Stimulated activated CD8-positive, alpha-beta memory T cell treated with anti-CD3 and anti-CD28 coated beads, Interleukin-4, amount 100 ng/mL, for 48 hours (primary cell): ENCODE measurements at places on chromosomes 12 and 14.

DNA sequence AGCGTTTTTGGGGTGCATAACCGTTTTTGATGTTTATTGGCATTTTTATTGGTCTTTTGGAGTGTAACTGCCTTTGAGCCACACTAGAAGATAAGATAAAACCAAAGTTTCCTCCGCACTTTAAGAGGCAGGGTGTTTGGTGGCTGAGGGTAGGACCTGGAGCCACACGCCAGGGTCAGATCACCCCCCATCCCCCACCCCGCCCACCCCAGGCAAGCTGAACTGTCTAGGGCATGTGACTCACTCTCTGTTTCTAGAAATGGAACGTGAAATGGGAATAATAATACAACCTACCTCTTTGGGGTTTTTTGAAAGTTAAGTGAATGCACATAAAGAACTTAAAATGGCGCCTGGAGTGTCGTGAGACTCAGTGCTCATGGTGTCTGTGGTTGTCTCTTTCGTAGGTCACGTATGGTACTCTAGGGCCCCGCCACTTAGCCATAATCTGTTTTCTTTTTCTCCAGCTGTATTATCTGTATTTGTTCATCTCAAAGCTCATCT is 56.0 kb downstream of the PPP2R5C start:
- DNase-seq, result peak; percentile 57

DNA sequence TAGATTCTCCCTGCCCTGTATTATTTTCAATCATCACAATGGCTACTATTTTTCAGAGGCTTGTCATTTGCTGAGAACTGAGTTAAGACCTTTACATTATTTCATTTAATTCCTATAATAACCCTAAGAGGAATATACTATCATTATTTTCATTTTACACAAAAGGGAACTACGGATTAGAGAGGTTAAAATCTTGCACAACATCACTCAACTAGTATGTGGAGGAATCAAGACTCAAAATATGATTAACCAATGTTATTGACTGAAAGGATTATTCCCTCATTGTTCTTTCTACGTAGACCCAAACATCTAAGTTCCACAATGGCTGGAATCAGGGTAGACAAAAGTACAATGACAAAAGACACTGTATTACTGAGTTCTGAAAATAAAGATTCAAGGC is 45.0 kb downstream of the GPR65 start:
- DNase-seq, result no peak

GRCh38 chr14:76050797-76051392 is 65.3 kb downstream of the IFT43 start:
- DNase-seq, result peak; percentile 74

DNA sequence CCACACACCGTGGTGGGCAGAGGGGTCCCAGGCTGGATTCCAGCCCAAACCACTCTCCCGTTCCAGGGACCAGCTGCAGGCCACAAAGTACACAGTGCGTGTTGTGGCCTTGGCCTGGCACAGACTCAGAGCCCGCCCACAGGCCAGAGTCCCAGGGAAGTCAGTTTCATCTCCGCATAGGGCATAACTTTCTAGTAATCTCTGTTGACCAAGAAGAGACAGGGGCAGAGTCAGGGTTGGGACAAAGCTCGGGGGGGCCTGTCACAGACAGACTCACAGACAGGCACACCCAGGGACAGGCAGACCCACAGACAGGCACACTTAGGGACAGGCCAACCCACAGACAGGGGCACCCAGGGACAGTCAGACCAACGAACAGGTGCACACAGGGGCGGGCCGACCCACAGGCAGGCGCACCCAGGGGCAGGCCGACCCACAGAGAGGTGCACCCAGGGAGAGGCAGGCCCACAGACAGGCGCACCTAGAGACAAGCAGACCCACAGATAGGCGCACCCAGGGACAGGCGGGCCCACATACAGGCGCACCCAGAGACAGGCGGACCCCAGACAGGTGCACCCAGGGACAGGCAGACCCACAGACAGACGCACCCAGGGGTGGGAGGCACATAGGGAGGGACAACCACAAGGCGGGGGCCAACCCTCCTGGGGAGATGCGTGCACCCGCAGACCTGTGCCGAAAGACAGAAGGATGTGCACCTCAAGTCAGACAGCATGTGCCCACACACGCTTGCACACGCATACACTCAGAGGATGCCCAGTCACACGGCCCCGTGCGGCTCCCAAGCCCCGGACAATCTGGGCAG is 323.3 kb upstream of the RTL1 start:
- no peak for DNase-seq

- no peak for DNase-seq
These were observed 4.3 kb upstream of the FGD4 start for GRCh38 chr12:32395026-32395425.

- DNase-seq, result peak; percentile 45
These were observed 15.6 kb downstream of the SMUG1 start for GRCh38 chr12:54173066-54173726.

DNA sequence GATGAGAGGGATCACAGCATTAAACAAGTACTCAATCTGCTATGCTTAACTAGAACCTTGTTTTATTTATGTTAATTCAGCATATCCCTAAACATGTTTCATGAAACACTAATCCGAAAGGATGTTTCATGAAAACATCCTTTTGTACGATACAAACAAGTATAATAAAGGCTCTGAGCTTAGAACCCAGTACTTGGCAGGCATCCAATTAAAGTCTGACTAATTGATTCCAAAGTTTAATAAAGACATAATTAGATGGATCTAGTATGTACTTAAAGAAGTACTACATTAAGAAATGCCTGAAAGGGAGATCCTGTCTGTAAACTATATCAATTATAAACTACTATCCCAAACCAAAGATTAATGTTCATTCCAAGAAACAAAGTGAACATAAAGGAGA is 51.8 kb downstream of the SCAF11 start:
- no peak for DNase-seq

GRCh38 chr12:56188131-56188777 is 1.0 kb downstream of the SMARCC2 start:
- no peak for DNase-seq

- DNase-seq, result no peak
These were observed 694 bp upstream of the DIABLO start for GRCh38 chr12:122226366-122227125.

GRCh38 chr14:51789114-51789513 is 71.3 kb upstream of the GNG2 start:
- DNase-seq, result no peak

- DNase-seq, result no peak
These were observed 8.1 kb downstream of the TMEM260 start for GRCh38 chr14:56587701-56588100.

DNA sequence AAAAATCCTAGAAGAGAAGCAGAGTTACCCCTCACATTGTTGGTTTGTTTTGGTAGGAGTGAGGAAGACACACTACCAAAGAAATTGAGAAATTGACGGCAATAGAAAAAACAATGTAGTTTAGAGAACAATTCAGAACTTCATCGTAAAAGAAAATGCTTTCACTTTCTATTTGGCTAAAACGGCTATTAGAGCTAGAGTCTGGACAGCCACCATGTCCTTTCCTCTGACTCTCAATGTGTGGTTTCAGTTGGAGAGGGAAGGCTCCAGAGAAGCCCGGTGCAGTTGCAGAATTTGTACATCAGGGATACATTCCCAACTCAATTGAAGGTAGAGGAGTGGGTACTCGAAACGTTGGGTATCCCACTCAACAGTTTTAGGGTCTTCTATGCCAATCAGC is 535.3 kb downstream of the GALC start:
- no peak for DNase-seq

- no peak for DNase-seq
These were observed 136.5 kb downstream of the HMGA2 start for GRCh38 chr12:65960820-65961189.

- no peak for DNase-seq
These were observed 481.2 kb upstream of the SYT1 start for GRCh38 chr12:78383414-78383813.

DNA sequence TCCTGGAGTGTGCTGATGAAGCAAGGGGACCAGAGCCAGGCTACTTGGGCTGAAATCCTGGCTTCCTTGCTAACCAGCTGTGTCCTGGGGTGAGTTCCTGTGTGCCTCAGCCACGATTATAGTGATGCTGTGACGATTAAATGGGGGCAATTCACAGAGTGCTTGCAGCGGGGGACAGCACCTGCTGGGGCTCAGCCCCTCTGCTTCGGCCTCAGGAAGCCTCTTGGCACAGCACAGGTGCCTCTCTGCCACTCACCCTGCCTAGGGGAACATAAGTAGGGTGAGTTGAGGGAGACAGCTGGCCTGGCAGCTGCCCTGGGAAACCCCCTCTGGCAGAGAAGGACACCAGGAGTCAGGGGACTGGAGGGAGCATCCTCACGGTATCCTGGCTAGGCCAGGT is 9.4 kb downstream of the KRT80 start:
- no peak for DNase-seq

- no peak for DNase-seq
These were observed 107.7 kb downstream of the SLC38A1 start for GRCh38 chr12:46160981-46161690.

GRCh38 chr12:20547816-20548575 is 147.1 kb upstream of the SLCO1C1 start:
- DNase-seq, result no peak

- peak; percentile 49 for DNase-seq
These were observed 21.0 kb downstream of the RPGRIP1 start for GRCh38 chr14:21300892-21301291.

DNA sequence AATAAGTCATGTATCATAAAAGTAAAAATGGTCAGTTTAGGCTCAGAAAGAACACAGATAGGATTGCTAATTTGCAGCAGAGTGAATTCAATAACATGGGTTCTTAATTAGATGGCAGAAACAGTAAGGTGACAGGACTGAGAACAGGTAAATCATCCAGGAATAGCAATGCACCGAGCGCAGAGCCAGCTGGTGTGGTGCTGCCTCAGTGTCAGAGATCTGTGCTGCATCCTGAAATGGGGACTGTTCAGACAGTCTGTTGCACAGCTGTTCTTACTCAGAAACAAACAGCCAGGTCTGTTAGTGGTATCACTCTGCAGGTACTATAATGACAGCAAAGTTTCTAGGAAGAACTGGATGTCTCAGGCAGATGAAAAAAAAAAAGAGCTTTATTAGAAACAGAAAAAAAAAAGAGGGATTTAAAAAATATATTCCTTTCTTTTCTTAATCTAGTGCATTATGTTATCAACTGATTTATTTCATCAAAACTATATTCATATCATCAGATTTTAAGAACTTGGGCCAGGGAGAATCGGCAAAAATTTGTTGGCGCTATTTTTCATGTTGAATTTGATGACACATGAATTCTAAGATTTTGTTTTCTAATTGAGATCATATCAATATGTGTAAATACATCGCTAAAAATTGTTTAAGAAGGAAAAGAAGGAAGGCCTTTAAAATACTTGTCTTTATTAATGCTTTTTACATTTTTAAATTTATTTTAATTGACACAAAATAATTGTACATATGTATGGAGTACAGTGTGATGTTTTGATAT is 501.8 kb downstream of the PRKD1 start:
- no peak for DNase-seq

GRCh38 chr12:10075451-10075850 is 23.3 kb downstream of the CLEC1A start:
- DNase-seq, result no peak

DNA sequence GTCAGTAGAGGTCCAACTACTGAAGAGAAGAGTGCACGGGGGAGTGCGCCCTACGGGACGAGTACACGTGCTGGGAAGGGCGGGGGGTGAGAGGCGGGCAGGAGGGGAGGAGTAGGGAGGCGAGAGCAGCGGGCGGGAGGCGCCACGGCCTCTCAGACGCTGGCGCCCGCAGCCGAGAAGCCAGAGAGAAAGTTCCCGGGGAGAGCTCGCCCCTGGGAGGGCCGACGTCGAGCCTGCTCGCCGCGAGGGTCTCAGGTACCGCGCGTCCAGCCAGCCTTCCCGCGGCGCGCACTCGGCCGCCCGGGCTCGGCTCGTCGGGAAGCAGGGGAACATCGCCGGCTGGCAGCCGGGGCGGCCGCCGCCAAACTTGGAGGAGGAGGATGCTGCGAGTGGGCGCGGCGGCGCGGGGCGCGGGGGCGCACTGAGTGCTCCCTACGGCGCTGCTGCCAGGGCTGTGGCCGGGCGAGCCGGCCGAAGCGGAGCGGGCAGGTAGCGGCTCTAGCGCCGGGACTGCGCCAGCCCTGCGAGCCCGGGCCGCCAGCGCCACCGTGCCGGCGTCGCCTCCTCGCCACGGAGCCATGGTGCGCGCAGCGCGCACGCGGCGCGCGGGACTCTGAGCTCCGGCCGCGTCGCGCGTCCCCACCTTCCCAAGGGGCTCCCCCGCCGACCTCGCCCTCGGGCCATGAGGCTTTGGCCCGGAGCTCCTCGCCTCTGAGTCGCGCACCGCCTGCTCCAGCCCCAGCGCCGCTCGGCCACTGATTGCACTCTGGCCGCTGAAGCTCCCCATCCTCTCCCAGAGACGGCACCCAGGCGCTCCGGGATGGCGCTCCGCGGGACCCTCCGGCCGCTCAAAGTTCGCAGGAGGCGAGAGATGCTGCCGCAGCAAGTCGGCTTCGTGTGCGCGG is at the start of gene SLC24A4:
Gene SLC24A4 (plus strand): TSS at position 155 of the 905 bp plus-strand sequence. CDS start 666 bp downstream, at position 821.
- no peak for DNase-seq

DNA sequence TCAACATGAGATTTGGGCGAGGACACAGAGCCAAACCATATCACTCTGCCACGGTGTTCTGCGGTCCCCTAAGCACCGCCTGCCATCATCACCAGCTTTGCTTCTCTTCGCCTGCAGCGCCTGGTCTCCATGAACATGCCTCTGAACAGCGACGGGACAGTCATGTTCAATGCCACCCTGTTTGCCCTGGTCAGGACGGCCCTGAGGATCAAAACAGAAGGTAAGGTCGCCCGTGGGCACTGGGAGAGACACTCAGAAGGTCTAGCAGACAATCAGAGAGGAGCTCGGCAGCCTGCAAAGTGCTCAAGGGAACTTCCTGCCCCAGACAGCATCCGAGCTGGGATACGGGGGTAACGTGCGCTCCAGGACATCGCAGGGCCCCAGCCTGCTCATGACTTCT is 126.0 kb upstream of the FKBP4 start:
- DNase-seq, result no peak

GRCh38 chr14:74257078-74257940 is 18.1 kb downstream of the VSX2 start:
- peak; percentile 78 for DNase-seq

GRCh38 chr12:38934078-38934584 is 28.7 kb upstream of the CPNE8 start:
- no peak for DNase-seq

- no peak for DNase-seq
These were observed 25.5 kb downstream of the SERPINA11 start for GRCh38 chr14:94427016-94427613.

GRCh38 chr14:61128382-61129167 is 147.5 kb downstream of the SLC38A6 start:
- no peak for DNase-seq

GRCh38 chr12:104337030-104337558 is 33.6 kb downstream of the EID3 start:
- DNase-seq, result no peak

DNA sequence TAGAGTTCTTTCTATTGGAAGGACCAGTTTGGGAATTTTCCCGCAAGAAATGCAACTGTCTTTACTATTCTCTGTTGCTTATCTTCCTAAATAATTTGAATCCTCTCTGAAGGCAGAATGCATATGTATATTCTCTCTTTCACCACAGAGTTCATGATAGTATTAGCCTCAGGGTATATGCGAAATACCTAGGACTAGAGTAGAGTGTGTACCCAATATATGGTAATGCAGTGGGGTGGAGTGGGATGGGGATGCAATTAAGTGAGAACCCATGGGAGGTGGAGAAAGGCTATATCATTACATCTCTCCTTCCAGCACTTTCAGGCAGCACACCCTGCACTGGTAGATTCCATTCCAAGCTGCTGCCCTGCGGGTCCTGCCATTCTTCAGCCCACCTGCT is 207.3 kb downstream of the ANO2 start:
- DNase-seq, result no peak

- DNase-seq, result no peak
These were observed 75.0 kb upstream of the DYNC1H1 start for GRCh38 chr14:101889366-101889765.
